Liver (tissue), 10 donors: ENCODE measurements at places on chromosomes 1 and 21.

DNA sequence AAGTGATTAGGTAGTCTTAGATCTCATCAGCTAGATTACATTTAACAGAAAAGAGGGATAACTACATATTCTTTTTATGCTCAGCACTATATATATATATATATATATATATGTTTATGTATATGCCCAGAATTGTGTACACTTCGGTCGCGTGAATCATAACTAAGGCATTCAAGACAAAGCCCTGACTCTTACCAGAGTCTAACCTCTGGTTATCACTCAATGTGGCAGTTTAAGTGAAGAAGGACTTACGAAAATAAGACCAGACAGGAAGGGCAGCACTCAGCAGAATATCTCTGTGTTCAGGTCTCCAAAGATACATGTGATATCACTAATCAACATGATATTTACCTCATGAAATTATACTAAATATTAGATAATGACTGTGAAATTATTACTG is 1326.7 kb downstream of the MRPL39 start:
- no peak for DNase-seq

DNA sequence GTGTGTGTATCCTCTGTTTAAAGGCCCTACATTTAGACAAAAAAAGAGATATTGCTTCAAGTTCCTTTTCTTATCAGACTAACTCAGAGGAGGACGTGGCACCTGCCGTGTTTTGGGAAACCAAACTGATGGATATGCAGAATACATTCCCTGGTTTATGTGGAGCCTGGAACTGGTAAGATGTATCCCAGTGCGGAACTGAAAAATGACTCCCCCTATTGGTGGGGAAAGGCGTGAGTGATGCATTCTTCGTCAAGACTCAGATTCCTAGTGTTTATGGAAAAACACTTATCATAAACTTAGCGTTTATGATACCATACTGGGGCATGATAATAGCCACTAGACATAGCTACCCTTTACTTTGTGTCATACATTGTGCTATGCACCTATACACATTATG is 154.2 kb downstream of the ZNF326 start:
- no peak for DNase-seq

DNA sequence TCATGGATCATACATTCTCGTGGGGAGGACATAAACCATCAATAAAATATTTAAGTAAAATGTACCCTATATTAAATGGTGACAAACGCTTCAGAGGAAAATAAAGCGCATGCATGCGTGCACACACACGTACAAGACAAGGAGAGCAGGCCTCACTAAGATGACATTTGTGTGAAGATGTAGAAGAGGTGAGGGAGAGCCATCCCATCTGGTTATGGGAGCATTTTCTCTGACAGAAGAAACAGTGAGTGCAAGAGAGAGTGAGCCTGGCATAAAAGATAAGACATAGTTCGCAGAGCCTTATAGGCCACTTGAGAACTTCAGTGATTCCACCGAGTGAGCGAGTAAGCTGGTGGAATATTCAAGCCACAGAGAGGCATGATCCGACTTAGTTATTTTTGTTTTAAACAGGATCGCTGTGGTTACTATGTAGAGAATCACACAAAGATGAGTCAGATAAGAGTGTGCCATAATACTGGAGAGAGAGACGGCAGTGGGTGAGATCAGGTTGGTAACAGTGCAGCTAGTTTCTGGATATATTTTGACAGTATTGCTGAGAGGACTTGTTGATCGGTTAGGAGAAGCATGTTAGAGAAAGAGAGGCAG is 624.2 kb downstream of the PLPP3 start:
- DNase-seq = no peak

GRCh38 chr1:1058921-1059493 is 15.1 kb downstream of the RNF223 start:
- no peak for DNase-seq

GRCh38 chr1:165327538-165327937 is 29.0 kb downstream of the LMX1A start:
- DNase-seq = no peak

GRCh38 chr1:15760520-15761211 is 2.1 kb downstream of the FBLIM1 start:
- DNase-seq = no peak

DNA sequence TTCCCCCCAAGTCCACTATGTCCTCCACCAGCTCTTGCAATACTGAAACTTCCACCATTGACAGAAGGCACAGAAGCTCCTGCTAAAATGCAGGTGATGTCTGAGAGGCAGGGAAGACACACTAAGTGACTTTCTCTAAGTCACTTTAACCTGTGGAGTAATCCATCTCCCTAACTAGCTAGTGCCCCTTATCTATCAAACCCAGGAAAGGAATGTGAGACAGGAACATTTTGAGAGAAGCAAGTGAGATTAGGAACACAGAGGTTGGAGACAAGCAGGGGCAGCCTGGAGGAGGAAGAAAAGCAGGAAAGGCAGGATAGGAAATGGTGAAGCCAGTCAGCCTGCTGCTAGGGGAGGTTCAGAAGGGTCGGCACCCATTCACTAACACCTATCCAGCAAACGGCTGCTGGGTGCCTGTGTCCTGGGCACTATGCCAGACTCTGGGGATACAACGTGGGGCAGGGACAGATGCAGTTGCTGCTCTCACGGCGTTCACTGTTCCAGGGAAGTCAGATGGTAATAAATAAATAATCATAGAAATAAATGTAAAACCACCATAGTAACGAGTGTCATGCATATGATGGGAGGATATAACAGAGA is 7.0 kb downstream of the GPA33 start:
- DNase-seq = no peak

DNA sequence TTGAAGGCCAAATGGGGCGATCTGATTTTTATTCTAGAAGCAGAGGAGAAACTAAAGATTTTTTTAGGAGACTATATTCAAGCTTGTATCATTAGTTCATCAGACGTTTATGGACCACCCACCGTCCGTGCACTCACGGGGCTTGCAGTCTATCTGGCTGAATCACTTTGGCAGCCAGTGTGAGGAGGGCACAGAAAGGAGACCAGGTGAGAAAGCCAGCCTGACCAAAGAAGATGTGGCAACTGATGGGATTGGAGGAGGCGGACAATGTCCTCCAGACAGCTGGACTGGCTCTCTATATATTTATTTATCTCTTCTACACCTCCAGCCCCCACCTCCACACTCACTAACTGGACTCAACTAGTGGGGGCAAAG is 822 bp upstream of the ELOVL1 start:
- no peak for DNase-seq
